ENCODE measurements at places on chromosomes 7 and 10. TPM values are rescaled to one million over a fixed set of nuclear protein-coding genes. Genes with fewer than 3 reads are reported as not detected.

DNA sequence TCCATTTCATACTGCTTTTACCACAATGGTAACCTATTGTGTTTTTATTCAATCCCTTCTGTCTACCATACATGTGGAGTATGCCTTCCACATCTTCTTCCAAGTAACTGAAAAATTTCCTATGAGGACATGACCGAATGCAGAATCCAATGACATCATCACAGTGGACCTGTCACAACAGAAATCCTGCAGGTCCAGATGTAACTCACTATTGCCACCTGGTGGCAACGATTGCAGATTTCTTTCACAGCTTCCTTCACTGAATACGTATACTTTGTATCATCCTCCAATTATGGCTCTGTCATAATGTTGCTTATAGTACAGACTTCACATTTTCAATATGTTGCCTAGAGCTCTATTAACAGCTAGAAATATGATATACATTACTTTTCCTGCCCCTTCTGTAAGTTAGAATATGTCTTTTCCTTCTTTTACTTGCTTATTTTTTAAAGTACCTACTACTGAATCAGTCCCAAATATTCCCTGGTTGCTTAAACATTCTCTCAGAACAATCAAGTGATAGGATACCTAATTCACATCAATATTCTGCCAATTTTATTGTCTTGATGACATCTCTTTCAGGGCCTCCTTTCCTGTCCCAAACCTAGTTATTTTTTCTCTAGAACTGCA is 45.4 kb downstream of the SLC13A1 start:
- DNase-seq, result peak; percentile 74

DNA sequence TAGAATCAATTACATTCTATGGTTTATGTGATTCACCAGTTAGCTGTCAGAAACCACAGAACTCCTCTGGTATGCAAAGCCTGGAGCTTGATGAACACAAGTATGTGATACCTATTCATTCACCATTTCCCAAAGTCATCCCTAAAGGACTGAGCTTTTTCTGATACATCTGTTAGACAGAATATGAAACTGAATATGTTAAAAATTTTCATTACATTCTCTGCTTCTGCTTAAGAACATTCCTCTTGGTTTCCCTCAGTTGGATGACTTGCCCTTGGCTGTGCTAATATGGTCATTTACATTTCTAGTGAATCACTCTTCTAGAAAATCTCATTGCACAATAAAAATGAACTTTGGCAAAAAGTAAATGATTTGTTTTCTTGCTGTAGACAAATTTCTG is 10.8 kb upstream of the PON1 start:
- DNase-seq, result no peak

GRCh38 chr7:154427533-154427932 is 375.3 kb downstream of the DPP6 start:
- no peak for DNase-seq

DNA sequence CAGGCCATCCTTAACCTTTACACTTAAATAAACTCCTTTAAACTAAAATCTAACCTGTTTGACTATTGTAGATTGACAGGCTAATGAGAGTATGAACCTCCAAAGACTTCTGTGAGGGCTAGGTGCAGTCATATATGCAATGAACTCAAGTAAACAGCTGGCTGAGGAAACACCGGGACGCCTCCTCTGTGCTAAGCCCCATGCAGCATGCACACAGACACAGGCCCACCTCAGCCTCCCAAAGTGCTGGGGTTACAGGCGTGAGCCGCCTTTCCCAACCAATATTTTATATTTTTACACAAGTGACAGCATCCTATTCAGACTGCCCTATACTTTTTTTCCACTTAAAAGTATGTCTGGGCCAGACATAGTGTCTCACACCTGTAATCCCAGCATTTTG is 1.5 kb upstream of the FXYD4 start:
- DNase-seq, result no peak

Gene DNAJC2
- total RNA-seq, result 42.0 TPM

- DNase-seq, result no peak
These were observed 2.5 kb upstream of the SLIT1 start for GRCh38 chr10:97188261-97188711.

DNA sequence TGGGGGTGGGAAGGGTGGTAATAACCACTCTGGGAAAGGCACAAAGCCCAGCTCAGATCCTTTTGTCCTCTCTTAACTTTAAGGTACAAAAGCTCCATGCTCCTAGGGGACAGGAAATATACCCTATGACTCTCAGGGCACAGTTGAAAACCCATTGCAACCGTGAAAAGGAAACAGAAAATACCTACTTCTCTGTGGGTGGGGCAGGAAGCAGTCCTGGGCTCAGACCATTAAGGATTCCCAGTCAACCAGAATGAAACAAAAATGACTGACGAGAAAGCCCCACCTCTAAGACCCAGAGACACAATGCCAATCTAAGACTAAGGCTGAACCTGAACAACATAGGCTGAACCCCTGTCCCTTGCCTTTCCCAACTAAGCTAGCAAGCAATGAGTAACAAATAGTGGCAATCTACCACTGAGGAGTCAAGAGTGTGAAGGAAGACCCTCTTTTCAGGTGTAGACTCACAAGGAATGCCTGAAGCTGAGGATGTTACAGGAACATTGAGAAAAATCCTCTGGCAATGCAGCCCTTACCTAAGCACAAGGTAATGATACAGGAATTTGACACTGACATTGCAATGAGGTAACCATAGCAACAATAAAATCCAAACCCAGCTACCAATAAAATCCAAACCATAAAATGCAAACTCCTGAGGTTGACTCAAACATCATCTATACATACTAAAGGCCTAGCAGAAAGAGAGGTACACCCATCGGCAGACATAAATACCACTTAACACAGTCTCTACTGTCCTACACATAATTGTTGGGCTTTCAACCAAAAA is 380.1 kb downstream of the HPSE2 start:
- no peak for DNase-seq

Gene ARHGEF5
- total RNA-seq, result 1.3 TPM

DNA sequence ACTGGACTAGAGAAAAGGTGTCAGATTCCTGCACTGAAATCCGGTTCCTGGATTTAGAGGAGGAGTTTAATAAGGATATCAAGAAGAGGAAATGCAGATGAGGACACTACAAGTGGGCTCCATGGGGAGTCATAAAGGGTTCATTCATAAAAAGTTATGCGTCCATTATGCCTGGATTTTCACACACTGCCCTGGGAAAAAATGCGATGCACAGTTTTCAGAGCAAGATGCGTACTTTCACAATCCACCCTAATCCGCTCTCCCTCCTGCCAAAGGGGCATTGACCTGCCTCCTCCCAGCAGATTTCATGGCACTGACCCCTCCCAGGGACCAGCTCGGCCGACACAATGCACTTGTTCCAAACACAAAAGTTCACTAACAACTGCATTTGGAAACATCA is 42.2 kb upstream of the OPALIN start:
- DNase-seq, result no peak

Gene MUC3A
- total RNA-seq, result not detected

DNA sequence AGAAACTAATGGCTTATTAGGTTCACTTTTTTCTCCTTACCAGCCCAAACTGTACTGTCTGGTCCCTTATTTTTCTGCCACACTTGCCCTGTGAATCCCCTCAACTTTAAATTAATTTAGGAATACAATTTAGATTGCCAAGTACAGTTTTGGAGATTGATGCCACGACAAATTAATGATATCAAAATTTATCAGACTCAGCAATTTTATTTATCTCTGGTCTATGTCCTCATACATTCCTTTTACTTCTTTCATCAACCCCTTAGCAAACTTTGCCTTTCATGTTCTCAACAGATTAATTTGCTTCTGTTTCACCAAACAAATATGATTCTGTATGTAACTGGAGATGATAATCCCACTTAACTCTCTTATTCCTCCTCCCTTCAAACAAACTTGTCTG is 38.2 kb downstream of the SHOC2 start:
- no peak for DNase-seq

DNA sequence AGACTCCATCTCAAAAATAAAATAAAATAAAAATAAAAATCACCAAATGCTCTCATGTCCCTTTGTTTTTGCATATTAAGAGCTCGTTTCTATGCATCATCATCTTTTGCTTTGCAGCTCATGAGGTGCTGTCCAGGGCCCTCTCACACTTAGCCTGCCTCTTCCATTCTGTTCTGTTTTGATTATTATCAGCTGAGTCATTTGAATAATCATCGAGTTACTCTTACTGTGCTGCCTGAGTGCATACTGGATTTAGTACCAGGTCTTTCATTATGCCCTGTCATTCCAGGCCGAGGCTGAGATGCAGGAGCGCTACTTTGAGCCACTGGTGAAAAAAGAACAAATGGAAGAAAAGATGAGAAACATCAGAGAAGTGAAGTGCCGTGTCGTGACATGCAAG is 33.0 kb downstream of the UCMA start:
- no peak for DNase-seq

DNA sequence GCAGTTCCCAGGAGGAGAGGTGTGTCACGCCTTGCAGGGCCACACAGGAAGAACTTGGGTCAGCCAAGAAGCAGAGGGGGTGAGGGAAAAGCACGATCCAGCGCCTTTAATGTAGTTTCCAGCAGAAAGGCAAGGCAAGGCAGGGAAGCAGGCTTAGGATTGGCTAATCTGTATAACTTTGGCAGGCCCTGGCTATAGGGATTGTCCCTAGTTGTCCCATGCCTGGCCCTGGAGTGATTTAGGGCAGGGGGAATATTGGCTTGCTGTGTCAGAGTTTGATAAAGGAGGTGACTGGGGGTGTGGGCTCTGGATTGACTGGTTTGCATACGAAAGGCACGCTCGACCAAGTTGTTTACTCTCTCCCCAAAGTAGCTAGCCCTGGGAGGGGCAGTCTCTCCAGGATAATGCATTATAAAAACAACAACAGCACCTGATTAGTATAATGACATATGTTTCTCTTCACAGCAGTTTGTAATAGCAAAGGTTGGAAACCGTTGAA is 44.5 kb downstream of the RBM28 start:
- no peak for DNase-seq

DNA sequence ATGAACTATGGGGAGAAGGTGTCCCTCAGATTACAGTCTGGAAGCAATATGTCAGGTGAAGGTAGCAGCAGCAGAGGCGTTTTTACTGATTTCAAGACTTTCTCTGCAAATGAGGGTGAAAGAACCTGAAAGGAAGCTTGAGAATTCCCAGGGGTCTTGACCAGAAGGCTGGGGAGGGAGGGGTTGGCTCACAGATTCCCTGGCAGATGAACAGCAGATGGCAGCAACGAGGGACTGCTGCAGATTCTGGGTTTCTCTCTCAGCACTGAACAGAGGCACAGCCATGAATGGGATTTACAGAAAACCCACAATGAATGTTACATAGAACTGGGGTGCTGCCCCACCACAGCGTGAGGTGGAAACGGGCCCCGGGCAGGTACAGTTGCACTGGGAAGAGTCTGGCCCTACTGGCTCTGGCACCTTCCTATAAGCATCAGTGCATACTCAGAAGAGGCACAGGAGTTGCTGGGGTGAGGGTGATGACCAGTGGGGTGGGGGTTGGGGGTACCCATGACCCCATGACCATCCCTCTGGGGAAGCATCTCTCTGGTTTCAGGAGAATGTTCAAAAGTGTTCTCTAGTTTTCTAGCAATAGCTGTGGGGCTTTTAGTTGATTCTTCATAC is 317.8 kb downstream of the SH2D4B start:
- DNase-seq, result peak; percentile 2

GRCh38 chr7:47580811-47581331 is 1.0 kb downstream of the TNS3 start:
- peak; percentile 12 for DNase-seq

DNA sequence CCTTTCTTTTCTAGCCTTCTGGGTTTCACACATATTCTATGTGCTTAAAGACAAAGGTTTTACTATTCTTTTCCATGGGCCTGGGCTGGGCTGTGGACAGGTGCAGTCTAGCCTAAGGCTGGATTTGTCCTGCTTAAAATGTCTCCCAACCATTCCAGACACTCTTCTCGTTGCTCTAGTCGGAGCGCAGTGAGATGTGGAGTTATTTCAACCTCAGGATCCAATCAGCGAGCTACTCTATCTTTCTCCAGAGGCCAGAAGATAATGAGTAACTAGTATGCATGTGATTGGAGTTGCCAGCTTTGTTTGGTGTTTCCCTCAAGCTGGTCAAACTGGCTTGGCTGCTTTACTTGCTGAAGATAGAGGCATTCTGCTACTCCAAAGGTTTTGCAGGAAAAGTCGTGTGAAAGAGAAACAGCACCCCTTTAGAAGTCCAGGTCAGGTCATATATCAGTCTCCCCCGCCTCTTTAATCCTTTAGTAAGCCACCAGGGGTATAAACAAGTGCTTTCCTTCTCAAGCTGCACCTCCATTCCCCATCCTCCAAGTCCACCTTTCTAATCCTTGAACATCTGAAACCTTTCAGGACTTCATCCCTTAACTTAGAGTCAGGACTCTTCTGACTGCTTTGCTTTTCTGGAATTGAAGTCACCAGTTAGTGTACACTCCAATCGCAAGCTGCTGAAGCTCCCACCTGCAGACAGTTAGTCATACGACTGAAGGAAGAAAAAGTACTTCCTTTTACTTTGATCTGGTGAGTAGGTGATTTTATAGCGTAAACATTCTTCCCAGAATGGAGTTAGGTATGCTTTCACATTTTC is 78.8 kb downstream of the DNMBP start:
- DNase-seq, result peak; percentile 82

- peak; percentile 1 for DNase-seq
These were observed 688.9 kb downstream of the PHTF2 start for GRCh38 chr7:78487464-78487863.

DNA sequence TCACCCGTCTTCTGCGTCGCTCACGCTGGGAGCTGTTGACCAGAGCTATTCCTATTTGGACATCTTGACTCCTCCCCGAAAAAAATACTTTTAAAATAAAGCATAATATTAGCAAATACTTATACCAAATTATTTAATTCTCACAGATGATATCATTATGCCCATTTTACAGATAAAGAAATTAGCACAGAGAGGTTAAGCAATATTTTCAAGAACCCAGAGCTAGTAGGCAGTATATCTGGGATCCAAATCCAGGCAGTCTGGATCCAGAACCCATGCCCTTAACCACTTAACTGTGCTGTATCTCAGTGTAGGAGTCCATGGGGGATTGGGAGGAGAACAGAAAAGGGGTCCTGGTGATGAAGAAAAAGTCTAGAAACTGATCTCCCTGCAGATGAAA is 6.1 kb downstream of the IQUB start:
- no peak for DNase-seq

Gene HOXA4
- total RNA-seq, result 2.4 TPM

GRCh38 chr7:69962186-69963065 is 364.2 kb downstream of the AUTS2 start:
- DNase-seq, result no peak

GRCh38 chr10:11762706-11763500 is 20.7 kb downstream of the ECHDC3 start:
- DNase-seq, result no peak

GRCh38 chr7:2182461-2182860 is 50.3 kb downstream of the MAD1L1 start:
- no peak for DNase-seq

Gene CYP2C19
- total RNA-seq, result not detected

All from HepG2 (cell line).